Inflammatory macrophage (primary cell): ENCODE measurements at places on chromosomes 3 and 15.

DNA sequence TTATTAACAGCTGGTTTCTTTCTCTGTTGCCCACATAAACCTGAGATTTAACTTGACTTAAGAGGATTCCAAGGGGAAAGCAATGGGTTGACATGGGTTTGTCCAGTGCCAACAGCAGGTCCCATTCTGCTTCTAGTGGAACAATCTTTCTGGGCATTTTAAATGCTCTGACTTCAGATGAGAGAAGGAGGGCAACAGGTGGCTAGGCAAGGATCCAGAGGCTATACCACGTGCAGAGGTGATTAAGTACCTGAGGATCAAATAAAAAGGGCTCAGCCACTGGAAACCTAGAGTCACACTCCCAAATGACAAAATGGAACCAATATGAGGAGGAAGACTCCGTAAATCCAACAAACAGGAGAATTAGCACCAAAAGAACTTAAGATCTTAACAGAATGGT is 28.5 kb downstream of the CMTM6 start:
- DNase-seq = no peak

- DNase-seq = no peak
Measured at GRCh38 chr3:89876116-89876515, 768.7 kb downstream of the EPHA3 start.

- DNase-seq = peak; percentile 44
Measured at GRCh38 chr3:30776186-30776815, 118.2 kb downstream of the GADL1 start.

DNA sequence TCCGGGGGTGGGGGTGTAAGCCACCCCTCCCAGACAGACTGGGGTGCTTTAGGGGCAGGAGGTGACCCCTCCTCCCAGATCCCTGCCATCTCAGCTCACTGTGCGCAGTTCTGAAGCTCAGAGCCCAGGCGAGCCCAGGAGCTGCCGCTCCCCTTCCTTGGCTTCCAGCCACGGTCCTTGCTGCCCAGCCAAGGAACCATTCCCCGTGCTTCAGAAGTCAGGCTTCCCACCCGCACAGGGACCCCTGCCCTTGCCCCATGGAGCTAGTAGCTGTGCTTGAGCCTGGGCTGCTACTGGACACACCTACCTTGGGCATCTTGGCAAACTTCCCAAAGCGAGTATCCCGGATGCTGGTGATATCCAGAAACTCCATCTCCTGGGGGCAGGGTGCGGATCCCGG is 4.8 kb downstream of the PLCB2 start:
- no peak for DNase-seq

DNA sequence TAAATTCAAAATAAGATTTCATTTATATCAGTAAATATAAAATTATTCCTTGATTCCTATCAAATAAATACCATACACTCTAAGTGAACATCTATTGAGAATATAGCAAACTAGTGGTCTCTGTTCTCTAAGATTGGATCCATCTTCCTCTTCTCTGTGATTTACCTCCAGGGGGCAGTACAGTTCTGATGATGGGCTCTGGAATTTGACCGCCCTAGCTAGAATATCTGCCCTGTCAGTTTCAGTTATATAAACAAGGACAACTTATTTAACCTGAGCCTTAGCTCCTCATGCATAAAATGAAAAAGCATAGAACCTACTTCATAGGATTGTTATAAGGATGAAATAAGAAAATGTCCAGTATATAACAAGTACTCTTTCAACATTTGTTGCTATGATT is 171.1 kb upstream of the CCDC54 start:
- DNase-seq = peak; percentile 5

DNA sequence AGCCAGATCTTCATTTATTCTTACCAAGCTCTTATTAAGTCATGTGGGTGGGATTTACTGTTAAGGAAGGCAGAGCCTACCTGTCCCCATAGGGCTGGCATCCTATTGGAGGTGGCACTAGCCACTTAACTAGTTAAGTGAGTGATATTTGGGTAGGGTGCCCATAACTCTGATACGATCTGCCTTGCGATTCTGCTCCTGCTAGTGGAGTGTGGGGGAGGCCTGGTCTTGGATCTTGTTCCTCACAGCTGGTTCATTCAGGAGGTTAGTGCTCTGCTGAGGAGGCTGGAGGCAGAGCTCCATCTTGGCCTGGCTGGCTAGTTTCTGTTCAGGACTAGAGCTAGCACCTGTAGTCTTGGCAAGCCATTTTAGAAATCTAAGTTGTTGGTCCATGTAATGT is 9.3 kb downstream of the BAHD1 start:
- DNase-seq = no peak

- no peak for DNase-seq
Measured at GRCh38 chr3:187019542-187020072, 89.3 kb downstream of the ST6GAL1 start.

- DNase-seq = no peak
Measured at GRCh38 chr3:186732169-186732766, 15.1 kb downstream of the KNG1 start.

DNA sequence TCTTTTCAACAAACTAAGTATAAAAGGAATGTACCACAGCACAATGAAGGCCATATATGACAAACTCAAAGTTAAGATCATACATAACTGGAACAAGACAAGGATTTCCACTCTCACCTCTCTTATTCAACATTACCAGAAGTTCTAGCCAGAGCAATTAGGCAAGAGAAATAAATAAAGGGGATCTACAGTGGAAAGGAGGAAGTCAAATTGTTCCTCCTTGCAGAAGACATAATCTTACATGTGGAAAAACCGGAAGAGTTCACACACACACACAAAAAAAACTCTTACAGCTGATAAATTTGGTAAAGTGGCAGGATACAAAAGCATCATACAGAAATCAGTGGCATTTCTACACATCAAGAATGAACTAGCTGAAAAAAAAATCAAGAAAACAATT is 277.9 kb downstream of the MCTP2 start:
- DNase-seq = peak; percentile 48

DNA sequence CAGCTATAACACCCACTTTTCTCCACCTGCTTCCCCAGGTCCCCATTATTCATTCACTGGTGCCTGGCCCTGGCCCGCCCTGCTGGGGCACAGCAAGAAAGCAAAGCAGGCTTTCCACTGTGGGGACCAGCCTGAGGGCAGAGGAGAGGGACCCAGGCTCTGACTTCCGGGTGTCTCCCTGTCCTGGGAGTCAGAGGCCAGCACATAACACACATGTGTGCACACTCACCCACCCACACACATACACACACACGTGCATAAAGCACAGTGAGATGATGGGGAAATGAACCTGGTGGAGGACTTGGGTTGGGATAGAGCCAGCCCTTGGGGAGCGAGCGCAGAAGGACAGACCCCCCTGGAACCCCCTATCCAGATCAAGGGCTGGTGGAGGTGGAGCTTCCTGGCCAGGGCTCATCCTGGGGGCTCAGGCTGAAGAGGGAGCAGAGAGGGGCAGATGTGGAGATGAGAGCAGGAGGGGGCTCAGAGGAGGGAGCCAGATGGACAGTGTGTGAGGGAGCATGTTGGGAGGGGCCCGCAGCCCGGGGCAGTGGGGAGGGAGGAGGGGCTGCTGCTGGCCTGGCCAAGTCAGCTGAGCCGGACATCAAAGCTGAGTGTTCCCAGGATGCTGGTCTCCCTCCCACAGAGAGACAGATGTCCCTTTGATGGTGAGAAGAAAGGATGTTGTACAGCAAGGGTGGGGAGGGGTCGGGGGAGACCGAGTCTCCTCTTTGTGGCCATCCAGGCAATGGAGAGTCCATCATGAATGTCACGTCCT is 78.2 kb downstream of the LINGO1 start:
- DNase-seq = no peak

DNA sequence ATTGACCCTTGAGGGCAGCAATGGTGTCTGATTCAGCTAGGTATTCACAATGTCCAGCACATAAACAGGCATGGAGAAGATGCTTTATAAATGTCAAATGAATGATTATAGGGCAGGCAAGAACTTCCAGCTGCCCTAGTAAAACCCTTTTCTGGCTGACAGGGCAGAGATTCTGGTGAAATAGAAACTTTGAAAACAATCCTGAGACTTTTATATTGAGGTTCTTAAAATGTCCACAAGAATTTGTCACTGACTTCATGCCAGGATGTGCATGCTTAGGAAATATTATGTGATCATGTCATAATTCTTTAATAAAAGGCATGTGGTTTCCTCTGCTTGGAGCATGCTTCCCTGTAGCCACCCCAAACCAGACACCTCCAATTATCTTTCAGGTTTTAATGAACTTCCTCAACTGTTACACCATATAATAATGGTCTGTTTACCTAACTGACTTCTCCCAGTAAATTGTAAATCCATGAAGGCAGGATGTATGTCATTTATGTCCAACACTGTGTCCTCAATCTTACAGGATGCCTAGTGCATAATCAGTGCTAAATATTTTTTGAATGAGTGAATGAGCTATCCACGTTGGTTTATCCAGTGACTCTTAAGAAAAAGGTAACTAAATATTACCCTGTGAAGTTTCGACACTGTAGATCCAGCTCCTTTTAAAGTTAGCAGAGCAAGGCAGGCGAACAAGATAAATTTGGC is 43.4 kb upstream of the CLRN1 start:
- DNase-seq = no peak

GRCh38 chr15:90645873-90646575 is 71.1 kb upstream of the BLM start:
- no peak for DNase-seq

GRCh38 chr3:162626172-162626571 is 1129.6 kb downstream of the OTOL1 start:
- DNase-seq = no peak

DNA sequence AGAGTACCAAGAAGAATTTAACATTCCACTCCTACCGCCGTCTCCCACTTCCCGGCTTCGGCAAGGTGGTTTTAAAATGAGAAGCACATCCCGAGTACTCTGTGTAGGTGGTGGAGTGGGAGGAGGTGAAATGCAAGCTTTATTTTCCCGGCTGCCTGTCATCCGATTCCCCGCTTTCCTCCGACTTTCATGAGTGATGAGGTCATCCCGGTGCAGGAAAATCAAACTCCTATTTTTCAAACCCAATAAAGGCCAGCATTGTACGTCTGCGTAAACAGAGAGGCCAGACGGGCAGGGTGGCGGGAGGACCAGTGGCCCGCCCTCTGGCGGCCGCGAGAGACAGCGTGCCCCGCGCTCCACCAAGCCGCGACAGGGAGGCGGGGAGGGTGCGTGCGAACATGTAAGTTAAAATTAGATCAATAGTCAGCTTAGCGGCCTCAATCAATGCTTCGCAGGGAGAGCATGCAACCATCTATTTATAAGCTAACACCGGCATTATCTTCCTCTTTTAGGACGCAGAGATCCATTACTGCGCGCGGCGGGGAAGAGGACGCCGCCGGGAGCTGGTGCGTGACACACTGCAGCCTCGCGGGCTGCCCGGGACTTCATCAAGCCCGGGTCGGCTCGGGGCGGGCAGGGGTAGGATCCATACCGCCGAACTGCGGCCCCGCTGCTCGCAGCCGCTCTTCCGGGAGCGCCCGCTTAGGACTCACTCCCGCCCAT is 163.3 kb downstream of the CD47 start:
- DNase-seq = peak; percentile 56

DNA sequence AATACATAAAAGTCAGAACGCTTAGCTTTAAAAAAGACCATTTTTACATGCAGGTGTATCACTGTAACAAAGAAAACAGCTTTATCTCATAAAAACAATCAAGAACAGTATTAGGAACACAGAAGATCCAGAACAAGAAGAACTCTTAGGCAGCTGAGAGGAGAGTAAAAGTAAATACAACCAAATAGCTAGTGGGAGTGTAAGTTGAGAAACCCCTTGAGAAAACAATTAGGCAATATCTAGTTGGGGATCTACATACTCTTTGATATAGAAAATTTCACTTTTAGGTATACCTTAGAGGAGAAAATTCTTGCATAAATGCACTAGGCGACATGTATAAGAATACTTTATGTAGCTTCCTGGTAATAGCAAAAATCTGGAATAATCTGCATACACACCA is 7.5 kb downstream of the TMF1 start:
- no peak for DNase-seq

DNA sequence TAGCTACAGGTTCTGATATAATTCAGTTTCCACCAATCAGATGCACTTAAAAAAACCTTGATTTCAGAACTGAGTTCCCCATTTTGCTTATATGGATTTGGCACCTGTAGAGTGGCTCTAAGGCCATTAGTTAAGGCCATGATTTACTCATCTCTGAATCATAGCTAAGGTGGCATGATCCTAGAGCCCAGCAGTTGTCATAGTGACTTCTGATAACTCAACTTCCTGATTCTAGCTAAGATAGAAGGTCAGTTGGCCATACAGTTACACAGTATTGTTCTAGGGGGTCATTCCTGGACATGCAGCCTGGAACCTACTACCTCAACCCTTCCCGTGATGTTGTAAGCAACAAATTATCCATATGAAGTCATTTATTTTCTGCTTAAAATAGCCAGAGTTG is 15.9 kb upstream of the TMEM87A start:
- no peak for DNase-seq

- DNase-seq = peak; percentile 61
Measured at GRCh38 chr15:67120839-67121643, 55.6 kb downstream of the SMAD3 start.

DNA sequence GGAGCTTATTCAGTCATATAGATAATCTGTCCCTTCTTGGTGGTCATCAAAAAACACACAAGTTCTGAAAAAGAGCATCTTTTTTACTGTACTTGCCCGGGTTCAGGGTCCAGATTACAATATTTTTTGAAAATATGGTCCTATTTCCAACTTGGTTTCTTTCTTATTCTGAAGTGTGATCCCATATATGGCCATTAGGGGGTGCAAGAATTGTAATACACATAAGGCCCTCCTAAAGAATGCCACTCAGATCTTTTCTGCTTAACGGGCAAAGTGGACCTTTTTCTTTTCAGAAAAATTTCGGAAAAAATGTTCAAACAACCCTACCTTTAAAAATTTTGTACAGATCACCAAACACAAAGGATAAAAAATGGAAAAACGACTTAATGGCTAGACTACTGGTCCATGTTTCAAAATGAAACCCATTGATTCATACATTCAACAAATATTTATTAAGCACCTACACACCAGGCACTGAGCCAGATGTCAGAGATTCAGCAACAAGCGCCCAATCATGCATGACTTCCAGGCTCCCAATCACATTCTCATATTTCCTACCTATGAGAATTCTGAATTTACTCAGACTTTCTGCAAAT is 102.0 kb upstream of the MYRIP start:
- peak; percentile 31 for DNase-seq

DNA sequence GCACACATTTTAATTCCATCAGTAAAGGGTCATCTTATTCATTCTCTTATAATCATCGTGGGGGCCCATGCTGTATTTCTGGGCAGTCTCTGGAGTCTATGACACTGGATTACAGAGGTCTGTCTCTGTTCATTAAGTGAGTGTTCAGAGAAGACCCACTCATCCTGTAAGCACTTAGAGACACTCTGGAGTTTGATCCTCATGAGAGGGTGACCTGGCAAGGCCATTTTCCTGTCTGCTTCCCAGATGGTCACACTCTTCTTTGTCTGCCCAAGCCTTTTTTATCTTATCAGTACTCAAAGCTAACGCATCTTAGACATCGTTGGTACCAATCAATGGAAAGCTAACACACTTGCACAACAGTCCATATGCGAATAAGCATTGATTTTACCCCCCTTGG is 333.1 kb downstream of the RORA start:
- DNase-seq = no peak

GRCh38 chr3:196772897-196773296 is 33.2 kb downstream of the PAK2 start:
- no peak for DNase-seq
